NCI-H526 treated with DMSO at 0.1 percent for 48 hours (cell line): ENCODE measurements at places on chromosomes 6 and 20.

- peak; percentile 65 for DNase-seq
Measured at GRCh38 chr6:27889628-27890444, 22.4 kb downstream of the OR2B2 start.

- no peak for DNase-seq
Measured at GRCh38 chr20:53891306-53891894, 179.0 kb downstream of the BCAS1 start.

- DNase-seq, result peak; percentile 28
Measured at GRCh38 chr6:6683969-6684833, 95.7 kb downstream of the LY86 start.

DNA sequence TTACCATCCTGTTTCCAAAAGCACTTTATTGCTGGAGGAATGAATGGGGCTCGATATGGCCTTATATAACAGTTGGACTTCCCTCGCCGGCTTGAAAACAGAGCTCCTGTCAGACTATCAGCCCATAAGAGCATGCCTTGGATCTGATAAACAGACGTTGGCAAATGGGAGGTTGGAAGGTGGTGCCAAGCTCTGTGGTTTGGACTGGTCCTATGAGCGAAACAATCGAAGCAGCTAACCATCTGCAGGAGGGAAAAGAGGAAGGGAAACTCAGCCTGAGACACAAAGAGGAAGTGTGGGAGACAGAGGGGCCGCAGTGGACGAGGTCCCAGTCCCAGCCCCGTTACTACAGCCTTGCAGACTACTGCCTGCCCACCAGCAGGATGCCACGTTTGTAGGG is 92.9 kb downstream of the TFAP2C start:
- no peak for DNase-seq

DNA sequence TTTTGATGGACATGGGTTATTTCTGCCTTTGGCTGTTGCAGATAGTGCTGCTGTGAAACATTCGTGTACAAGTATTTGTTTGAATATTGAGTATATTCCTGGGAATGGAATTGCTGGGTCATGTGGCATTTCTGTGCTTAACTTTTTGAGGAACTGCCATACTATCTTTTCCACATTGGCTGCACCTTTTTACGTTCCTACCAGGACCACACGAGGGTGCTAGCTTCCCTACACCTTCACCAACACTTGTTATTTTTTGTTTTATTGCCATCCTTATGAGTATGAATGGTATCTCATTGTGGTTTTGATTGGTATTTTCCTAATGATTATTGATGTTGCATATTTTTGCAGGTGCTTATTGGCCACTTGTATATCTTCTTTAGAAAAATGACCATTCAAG is 47.8 kb upstream of the PLCG1 start:
- DNase-seq, result no peak

DNA sequence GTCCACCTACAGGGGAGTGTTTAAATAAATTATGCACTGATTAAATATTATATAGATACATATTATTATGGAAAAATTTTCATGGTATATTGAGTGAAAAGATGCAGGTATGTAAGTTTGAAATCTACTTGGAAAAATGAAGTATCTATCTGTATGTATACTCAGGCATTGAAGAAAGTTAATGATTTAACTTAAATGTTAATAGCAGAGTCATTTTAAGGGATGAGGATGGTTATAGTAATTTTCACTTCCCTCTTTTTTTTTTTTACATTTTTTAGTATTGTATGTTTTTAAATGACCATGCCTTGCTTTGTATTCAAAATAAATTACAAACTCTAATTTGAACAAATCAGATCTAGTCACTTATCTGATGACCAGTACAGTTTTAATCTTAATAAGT is 43.2 kb upstream of the NOTCH4 start:
- no peak for DNase-seq
